ENCODE measurements at places on chromosomes 6 and 20. TPM values are rescaled to one million over a fixed set of nuclear protein-coding genes. Genes with fewer than 3 reads are reported as not detected.

CCN2 gene
- 283 TPM for total RNA-seq

RAET1L gene
- 0.23 TPM for total RNA-seq

C20orf202 gene
- total RNA-seq: 1.3 TPM

PAX1 gene
- not detected for total RNA-seq

GDAP1L1 gene
- total RNA-seq: not detected

MUCL3 gene
- not detected for total RNA-seq

HLA-DRB1 gene
- 80.2 TPM for total RNA-seq

C6orf132 gene
- total RNA-seq: 1.3 TPM

PBX2 gene
- total RNA-seq: 56.7 TPM

CDSN gene
- total RNA-seq: not detected

WFDC5 gene
- total RNA-seq: not detected

CRISP3 gene
- total RNA-seq: 35.3 TPM

MAP3K5 gene
- 20.8 TPM for total RNA-seq

GSTA3 gene
- not detected for total RNA-seq

TMEM244 gene
- total RNA-seq: not detected

B3GALT4 gene
- 23.8 TPM for total RNA-seq

SDHAF4 gene
- 6.5 TPM for total RNA-seq

LINC00237 gene
- not detected for total RNA-seq

RSPO3 gene
- total RNA-seq: 68.7 TPM

IRF4 gene
- 1.2 TPM for total RNA-seq

CST5 gene
- not detected for total RNA-seq

PTCRA gene
- not detected for total RNA-seq

PNPLA1 gene
- not detected for total RNA-seq

SGK1 gene
- 29.0 TPM for total RNA-seq

GNMT gene
- 3.6 TPM for total RNA-seq
